Hematopoietic multipotent progenitor cell treated with erythropoietin and hydrocortisone succinate and interleukin-3 and kit ligand, for 4 days (in vitro differentiated cells): ENCODE measurements at places on chromosomes 12 and 14.
A peak's percentile ranks its signal among the peaks of the same experiment; 100 is the strongest.

DNA sequence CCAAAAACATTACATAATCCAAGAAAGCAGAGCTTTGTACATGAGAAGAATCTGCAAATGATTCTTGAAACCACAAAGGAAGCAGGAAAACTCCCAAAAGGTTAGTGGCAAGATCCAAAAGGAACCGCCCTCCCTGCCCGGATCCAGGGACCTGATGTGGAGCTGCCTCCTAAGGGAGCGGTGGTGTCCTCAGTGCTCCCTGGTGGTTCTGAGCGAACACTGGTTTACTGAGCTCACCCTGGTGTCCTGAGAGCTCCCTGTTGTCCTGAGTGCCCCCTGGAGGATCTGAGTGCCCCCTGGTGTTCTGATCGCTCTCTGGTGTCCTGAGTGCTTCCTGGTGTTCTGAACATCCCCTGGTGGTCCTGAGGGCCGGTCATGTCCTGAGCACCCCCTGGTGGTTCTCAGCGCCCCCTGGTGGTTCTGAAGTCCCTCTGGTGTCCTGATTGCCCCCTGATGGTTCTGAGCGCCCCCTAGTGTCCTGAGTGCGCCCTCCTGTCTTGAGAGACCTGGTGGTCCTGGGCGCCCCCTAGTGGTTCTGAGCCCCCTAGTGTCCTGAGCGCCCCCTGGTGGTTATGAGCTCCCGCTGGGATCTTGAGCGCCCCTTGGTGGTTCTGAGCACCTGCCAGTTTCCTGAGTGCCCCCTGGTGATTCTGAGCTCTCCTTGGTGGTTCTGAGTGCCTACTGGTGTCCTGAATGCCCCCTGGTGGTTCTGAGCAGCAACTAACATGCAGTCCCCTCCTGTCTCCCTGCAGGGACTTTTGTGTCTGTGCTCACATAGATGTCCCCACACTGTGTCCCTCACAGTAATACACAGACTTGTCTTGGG lies 891.1 kb downstream of the TMEM121 start:
- peak; percentile 83 for DNase-seq

DNA sequence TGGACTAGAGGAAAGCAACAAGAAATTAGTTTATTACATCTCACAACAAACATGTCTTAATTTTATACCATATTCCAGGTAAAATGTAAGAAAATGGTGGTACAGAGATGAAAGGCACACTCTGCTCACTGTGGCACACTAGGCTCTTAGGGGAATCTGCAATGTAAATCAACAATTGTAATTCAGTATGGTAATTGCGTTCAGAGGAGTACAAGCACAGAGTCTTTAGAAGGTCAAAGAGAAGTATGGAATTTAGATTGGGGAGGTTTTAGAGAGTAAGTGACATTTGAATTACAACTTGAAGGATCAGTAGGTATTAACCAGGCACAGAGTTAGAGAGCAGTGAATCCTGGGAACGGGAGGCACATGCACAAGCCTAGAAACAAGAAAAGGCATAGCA lies 694.0 kb upstream of the USP15 start:
- no peak for DNase-seq

- DNase-seq, result no peak
These were observed 302.3 kb upstream of the ATXN7L3B start for GRCh38 chr12:74235342-74235741.

GRCh38 chr12:27875677-27876076 lies 95.6 kb upstream of the MANSC4 start:
- no peak for DNase-seq
